ENCODE measurements at places on chromosomes 3 and 15. TPM values are rescaled to one million over a fixed set of nuclear protein-coding genes. Genes with fewer than 3 reads are reported as not detected.

DNA sequence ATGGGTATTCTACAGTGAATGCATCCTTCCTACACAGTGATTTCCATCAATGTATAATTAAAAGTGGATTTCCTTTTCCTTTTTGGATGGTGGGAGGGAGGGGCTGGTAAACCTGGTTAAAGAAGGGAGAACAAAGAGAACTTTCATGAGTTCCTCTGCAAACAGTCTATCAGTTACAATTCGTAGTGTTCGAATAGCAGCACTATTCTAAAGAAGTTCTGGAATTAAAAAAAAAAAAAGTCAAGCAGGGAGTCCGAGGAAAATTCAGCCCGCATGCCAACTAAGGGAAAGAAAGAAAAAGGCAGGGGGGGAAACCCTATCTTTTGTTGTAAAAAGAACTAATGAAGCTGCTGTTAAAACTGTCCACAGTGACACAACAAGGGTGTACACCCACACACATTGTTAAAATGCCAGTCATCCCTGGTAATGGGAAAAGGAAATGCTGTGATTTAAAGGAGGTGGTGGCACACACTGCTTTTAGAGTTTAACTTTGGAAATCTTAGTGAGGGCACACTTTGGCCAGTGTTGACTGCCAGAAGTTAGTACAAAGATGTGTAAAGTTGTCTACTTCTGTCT lies 521.2 kb downstream of the ZIC1 start:
- DNase-seq = peak; percentile 63

DNA sequence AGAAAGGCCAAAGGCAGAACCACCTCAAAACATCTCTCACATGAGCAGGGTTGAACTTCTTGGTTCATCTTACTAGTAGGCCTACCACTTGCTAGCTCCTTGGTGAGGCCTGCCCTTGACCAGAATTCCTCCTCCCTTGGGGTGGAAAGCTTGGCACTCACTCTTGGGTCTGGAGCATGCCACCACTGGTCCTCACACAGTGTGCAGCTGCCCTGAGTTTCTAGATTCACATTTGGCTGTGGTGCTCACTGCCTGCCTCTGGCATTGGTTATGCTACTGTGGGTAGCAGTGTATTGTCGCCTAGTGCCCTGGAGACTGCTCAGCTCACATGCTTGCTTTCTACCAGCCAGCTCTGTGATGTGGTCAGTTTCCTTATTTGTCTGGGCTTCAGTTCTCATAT lies 23.7 kb downstream of the OXNAD1 start:
- DNase-seq = no peak

GRCh38 chr3:37301980-37302708 lies 127.8 kb upstream of the LRRFIP2 start:
- no peak for DNase-seq

- DNase-seq = no peak
Measured at GRCh38 chr15:47861111-47861903, 144.0 kb downstream of the SEMA6D start.

Gene CP
- 0.07 TPM for total RNA-seq

GRCh38 chr3:10549617-10550230 lies 44.3 kb upstream of the ATP2B2 start:
- no peak for DNase-seq

- DNase-seq = no peak
Measured at GRCh38 chr3:148360051-148360450, 337.7 kb upstream of the AGTR1 start.

Gene SUCNR1
- 0.07 TPM for total RNA-seq

DNA sequence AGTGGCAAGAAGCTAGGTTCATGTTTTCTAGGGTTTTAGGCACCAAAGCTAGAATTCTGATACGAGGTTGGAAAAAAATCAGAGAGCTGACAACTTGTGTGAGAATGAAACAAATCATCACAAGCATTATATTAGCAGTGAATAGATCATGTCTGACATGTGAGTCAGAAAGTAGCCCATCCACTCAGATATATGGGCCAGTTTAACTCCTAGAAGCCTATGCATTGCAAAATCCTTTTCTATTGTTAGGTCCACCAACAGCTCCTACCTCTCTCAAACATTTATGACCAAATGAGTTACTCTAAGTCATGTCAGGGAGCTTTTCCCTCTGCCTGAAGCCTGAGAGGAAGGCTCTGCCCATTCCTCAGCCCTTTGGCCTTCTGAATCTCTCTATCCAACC lies 44.0 kb downstream of the KBTBD12 start:
- DNase-seq = no peak

Gene CACNA2D3
- total RNA-seq = 0.17 TPM

DNA sequence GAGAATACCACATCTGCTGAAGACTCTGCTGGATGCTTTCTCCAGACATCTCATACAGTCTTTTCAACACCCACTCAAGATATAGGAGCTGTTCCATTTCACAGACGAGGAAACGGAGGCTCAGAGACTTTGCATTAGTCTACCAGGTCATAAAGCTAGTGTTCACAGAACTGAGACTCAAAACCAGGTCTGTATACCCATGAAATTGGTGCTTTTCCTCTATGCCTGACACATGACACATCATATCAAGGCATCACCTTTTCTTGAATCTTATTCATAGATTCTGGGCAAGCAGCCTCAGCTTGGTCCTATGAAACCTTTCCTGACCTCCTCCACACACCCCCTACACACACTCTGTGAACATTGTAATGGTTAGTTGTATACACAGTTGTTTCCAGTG lies 101.2 kb downstream of the LPP start:
- no peak for DNase-seq

- no peak for DNase-seq
Measured at GRCh38 chr3:38168151-38169026, 3.1 kb downstream of the OXSR1 start.

Gene ARHGAP31
- 17.0 TPM for total RNA-seq

Gene FAH
- 26.9 TPM for total RNA-seq

DNA sequence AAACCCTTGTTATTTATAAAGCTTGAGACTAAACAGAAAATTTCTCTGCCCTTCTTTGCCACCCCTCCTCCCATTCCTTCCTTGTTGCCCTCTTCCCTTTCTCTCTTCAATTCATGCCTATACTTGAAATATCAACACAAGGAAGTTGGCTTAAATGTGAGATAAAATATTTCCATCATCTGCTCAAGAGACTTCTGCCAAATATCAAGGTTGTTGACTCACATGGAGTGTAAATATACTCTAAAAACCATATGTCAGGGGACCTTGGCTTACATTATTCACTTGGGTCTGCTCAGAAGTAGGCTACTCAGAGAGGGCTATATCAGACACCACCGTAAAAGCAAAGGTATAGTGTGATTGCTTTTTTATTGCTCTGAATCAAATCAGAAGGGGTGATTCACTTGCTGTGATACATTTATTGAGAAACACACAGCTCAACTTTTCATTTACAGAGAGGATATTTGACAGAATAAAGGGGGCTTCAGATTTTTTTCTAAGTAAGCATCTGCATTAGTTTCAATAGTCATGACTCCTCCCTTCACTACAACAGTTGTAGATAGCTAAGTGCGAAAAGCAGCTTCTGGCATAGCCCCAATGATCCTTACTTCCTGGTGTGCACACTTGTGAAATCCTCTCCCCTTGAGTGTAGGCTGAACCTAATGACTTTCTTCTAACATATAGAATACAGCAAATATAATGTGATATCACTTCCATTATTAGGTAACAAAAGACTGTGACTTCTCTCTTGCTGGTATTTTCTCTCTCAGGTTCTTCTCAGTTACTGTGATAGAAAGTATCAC lies 386.2 kb downstream of the EFHB start:
- no peak for DNase-seq

Data from kidney epithelial cell (primary cell).